Liver (tissue), 10 donors: ENCODE measurements at places on chromosomes 2 and 18. TPM values are rescaled to one million over a fixed set of nuclear protein-coding genes. Genes with fewer than 3 reads are reported as not detected.

DNA sequence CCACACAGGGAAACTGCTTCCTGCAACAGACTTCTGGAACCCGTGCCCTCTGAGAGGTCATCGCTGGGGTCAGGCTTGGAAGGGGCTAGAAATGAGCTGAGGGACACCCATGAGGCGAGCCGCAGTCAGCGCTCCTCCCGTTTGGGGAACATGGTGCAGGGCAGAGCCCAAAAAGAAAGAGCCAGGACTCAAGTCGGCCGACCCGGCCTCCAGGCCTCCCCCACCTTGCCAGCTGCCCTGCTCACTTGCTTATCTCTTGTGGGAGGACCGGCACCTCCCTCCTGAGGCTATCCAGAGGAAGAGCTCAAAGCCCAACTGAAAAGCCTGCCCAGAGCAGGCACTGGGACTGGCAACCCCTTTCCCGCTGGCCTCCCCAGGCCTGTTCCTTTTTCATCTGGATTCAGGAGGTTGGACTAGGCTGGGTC lies 43.6 kb downstream of the SCTR start:
- H3K27me3 ChIP-seq, result no peaks in the 10 kb centered on the region
- peaks cover 39% of the 10 kb centered on the region for H3K4me1 ChIP-seq
- no peak overlapping the region for H3K27ac ChIP-seq
- no peaks in the 10 kb centered on the region for H3K36me3 ChIP-seq
- DNase-seq, result peak; percentile 22
- H3K4me3 ChIP-seq, result no peak overlapping the region

DNA sequence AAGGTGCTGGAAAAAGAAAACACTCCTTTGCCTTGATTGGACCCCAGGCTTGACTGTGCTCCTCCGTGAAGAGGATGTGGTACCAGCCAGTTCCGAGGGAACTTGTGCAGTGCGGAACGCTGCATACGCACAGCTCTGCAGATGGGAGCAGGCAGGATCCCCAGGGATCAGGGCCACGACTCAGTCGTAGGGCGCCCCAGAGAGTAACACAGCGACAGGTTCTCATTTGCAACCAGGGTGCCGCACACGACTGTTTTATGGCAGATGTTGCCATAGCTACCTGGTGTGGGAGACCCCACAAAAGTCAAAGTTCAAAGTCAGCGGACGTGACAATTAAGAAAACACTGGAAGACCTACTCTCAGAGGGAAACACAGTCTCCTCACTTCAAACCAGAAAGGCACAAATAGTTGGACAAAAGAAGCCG lies 779 bp downstream of the MALL start:
- DNase-seq, result no peak
- no peak overlapping the region for H3K27ac ChIP-seq
- no peaks in the 10 kb centered on the region for H3K27me3 ChIP-seq

DNA sequence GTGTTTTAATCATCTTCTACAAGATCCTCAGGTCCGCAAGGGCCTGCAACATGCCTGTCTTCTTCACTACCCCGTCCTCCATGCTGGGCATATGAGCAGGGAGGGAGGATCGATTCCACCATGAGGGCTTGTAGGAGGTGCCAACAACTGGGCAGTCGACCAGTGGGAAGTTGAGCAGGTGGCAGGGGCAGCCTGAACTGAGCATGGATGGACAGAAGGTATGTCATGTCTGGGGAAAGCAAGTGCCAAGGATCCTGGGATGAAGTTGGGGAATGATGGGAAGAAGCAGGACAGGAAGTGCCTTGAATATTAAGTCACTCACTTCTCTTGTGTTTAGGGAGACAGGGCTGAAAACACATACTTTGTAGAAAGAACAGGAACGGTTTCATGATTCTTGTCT lies 44.7 kb downstream of the CTIF start:
- H3K27ac ChIP-seq, result no peak overlapping the region
- H3K4me1 ChIP-seq, result peaks cover 37% of the 10 kb centered on the region
- H3K4me3 ChIP-seq, result no peak overlapping the region
- H3K36me3 ChIP-seq, result no peaks in the 10 kb centered on the region
- no peak for DNase-seq
- H3K27me3 ChIP-seq, result no peaks in the 10 kb centered on the region

DNA sequence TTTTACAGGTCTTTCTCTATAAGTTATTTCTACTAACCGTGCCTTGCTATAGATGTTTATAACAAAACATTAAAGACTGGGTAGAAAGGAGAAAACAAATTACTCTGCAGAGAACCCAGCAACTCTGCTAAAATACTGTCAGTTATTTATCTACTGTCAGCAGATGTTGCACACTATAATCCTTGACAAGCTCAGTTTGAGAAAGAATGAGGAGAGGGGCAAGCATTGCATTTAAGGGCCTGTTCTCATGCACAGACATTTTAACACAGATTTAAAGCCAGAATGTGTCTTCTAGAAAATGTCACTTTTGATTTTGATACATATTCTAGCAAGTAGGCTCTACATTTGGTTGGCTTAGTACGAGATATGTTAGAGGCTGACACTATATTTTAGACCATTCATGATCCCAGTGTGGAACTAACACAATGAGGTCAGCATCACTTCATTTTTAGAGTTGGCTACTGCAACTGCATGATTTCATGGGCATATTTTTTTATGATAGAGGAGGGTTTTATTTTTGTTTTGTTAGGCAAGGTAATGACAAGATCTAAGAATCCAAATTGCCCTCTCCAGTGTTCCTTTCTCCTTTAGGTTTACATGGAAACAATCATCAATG lies 516.4 kb downstream of the ZEB2 start:
- no peaks in the 10 kb centered on the region for H3K27me3 ChIP-seq
- no peak for DNase-seq
- no peak overlapping the region for H3K27ac ChIP-seq
- no peaks in the 10 kb centered on the region for H3K4me1 ChIP-seq
- no peak overlapping the region for H3K4me3 ChIP-seq

DNA sequence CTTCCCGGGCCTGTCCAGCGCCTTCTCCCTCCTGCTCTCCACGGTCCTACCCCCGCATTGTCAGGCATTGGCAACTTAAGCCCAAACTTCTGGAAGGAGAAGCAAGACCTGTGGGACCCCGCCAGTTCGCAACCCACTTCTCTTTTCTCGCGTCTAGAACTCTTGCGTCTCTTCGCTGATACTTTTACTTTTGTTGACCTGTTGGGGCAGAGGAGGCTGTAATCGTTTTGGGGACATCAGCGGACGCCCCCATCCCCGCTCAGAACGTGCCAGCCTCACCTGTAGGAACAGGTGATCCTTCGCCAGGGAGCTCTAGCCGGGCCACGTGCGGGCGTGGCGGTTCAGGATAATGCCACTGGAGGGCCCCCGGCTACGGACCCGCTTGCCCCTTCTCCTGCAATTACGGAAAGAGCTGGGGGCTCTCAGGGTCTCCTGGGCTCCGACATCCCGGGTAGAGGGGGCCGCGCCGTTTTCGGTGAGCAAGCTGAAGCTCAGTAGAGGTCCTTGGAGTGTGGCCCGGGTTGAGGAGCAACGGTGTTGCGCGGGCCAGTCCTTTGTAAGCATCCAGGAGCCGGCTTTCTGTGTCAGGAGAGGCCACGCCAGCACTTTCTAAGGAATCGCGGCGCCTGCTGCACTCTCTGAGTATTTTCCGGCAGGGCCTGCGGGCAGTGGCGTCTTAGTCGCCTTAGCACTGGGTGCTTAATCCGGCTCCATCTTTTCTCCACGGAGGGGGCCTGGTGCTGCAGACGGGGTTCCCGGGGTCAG lies 1.6 kb downstream of the MTCL1 start:
- H3K27me3 ChIP-seq, result no peaks in the 10 kb centered on the region
- peaks cover 14% of the 10 kb centered on the region for H3K4me1 ChIP-seq
- DNase-seq, result no peak

DNA sequence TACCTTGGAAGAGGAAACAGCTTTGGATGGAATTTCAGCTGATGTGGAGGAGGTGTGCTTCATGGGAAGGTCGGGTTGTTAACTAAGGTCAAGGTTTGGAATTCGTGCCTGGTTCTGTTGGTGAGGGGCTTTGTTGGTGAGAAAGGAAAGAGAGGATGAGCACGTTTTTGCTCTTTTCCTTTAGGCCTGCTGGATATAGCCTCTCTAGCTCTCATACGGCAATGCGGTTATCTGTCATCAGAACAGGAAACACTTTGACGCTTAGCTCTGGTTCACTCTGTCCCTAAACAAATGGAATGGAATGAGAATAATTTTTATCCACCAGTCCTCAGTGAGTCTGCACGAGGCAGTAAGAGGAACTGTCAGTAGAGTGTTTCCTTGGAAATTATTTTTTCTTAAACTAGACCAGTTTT lies 169.7 kb upstream of the NOSTRIN start:
- H3K4me3 ChIP-seq, result no peak overlapping the region

DNA sequence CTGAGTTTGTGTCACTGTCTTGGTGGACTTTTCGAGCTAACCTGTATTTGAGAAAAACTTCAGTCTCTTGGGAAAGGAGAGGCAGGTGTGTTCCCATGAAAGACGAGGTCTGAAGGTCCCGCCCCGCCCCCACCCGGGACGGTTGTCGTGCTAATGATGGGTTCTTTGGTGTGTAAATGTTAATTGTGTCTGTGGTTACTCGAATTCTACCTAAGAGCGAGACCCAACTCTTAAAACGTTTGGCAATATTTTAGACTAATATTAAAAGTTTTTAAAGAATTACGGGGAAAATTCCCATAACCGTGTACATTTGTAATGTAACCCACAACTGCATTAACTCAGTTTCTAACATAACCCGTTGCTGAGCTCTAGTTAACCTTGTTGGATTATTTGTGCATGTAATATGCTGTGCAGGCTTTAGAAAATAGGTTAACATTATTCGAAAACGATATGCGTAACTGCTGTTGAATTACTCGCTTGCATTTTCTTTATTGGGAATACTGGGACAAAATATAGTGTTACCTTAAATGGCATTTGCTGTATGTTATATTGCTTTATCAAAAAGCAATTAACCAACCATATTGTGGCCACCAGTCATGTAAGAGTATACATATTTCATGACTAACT lies 833 bp downstream of the EPB41L5 start:
- peaks cover 9% of the 10 kb centered on the region for H3K4me1 ChIP-seq
- no peaks in the 10 kb centered on the region for H3K36me3 ChIP-seq
- H3K27me3 ChIP-seq, result no peaks in the 10 kb centered on the region

DNA sequence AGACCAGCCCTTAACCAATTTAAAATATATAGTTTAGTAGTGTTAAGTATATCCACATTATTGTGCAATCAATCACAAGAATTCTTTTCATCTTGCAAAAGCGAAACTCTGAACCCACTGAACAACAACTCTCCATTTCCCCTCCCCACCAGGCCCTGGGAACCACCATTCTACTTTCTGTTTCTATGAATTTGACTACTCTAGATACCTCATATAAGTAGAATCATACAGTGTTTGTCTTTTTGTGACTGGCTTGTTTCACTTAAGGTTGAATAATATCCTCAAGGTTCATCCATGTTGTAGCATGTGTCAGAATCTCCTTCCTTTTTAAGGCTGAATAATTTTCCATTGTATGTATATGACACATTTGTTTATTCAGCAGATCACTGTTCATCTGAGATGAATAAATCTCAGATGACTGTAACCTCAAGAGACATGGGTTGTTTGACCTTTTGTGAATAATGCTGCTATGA lies 8.1 kb upstream of the SOS1 start:
- H3K4me1 ChIP-seq, result peaks cover 4% of the 10 kb centered on the region
- no peak for DNase-seq
- no peak overlapping the region for H3K27ac ChIP-seq

GRCh38 chr2:11941201-11942177 lies 195.1 kb downstream of the LPIN1 start:
- no peaks in the 10 kb centered on the region for H3K4me1 ChIP-seq
- no peaks in the 10 kb centered on the region for H3K36me3 ChIP-seq
- DNase-seq, result peak; percentile 69
- no peaks in the 10 kb centered on the region for H3K27me3 ChIP-seq
- H3K27ac ChIP-seq, result no peak overlapping the region

- H3K27ac ChIP-seq, result no peak overlapping the region
- no peak for DNase-seq
- H3K4me1 ChIP-seq, result no peaks in the 10 kb centered on the region
- H3K4me3 ChIP-seq, result no peak overlapping the region
- H3K27me3 ChIP-seq, result no peaks in the 10 kb centered on the region
These were observed 92.3 kb downstream of the OSBPL6 start for GRCh38 chr2:178286636-178287035.

GRCh38 chr2:96144481-96145035 lies 682 bp downstream of the DUSP2 start:
- H3K27ac ChIP-seq, result no peak overlapping the region
- H3K27me3 ChIP-seq, result no peaks in the 10 kb centered on the region
- H3K36me3 ChIP-seq, result no peaks in the 10 kb centered on the region

GRCh38 chr2:158979772-158980171 lies 11.3 kb downstream of the TANC1 start:
- H3K36me3 ChIP-seq, result no peaks in the 10 kb centered on the region
- H3K4me1 ChIP-seq, result peaks cover 2% of the 10 kb centered on the region
- no peak overlapping the region for H3K4me3 ChIP-seq
- H3K27me3 ChIP-seq, result no peaks in the 10 kb centered on the region

- no peak overlapping the region for H3K27ac ChIP-seq
- DNase-seq, result no peak
- H3K4me3 ChIP-seq, result peak overlapping the region; percentile 3
- no peaks in the 10 kb centered on the region for H3K36me3 ChIP-seq
These were observed 218.9 kb downstream of the PARD3B start for GRCh38 chr2:204763974-204764703.

GRCh38 chr2:94725543-94725942 lies 145.7 kb upstream of the TEKT4 start:
- no peak overlapping the region for H3K27ac ChIP-seq
- DNase-seq, result no peak
- no peaks in the 10 kb centered on the region for H3K27me3 ChIP-seq
- no peaks in the 10 kb centered on the region for H3K4me1 ChIP-seq
- no peaks in the 10 kb centered on the region for H3K36me3 ChIP-seq

- peaks cover 13% of the 10 kb centered on the region for H3K4me1 ChIP-seq
- no peak overlapping the region for H3K27ac ChIP-seq
These were observed 4.0 kb downstream of the ARL4C start for GRCh38 chr2:234492717-234493485.

DNA sequence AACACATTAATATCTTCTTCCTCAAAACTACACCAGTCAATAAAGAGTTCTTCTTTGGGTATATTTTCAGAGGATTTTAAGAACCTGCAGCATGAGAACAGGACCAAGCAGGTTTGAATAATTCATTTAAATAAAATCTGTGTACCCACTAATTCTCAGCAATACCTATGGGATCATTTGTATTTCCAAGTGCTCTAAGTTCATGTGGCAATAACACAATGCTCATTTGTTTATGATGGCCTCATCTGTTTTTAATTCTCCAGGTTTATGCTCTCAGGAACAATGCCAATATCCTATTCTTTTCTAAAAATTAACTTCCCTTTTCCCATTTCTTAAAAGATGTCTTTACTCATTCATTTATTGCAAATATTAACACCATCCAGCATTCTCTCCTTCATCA lies 264.7 kb downstream of the METTL4 start:
- no peak overlapping the region for H3K4me3 ChIP-seq
- H3K27ac ChIP-seq, result no peak overlapping the region
- DNase-seq, result no peak
- peaks cover 4% of the 10 kb centered on the region for H3K4me1 ChIP-seq
- no peaks in the 10 kb centered on the region for H3K36me3 ChIP-seq
- no peaks in the 10 kb centered on the region for H3K27me3 ChIP-seq

Gene CYP27A1
- 112 TPM for total RNA-seq

Gene KCNG2
- total RNA-seq, result 0.23 TPM

Gene UXS1
- 19.9 TPM for total RNA-seq

Gene SANBR
- 3.1 TPM for total RNA-seq

Gene PRKCE
- 38.6 TPM for total RNA-seq
